ENCODE measurements at places on chromosomes 13 and 19. TPM values are rescaled to one million over a fixed set of nuclear protein-coding genes. Genes with fewer than 3 reads are reported as not detected.

- DNase-seq, result no peak
- H3K4me3 ChIP-seq, result no peak overlapping the region
- no peak overlapping the region for H3K27ac ChIP-seq
Measured at GRCh38 chr13:76383676-76384461, 502.3 kb downstream of the KCTD12 start.

DNA sequence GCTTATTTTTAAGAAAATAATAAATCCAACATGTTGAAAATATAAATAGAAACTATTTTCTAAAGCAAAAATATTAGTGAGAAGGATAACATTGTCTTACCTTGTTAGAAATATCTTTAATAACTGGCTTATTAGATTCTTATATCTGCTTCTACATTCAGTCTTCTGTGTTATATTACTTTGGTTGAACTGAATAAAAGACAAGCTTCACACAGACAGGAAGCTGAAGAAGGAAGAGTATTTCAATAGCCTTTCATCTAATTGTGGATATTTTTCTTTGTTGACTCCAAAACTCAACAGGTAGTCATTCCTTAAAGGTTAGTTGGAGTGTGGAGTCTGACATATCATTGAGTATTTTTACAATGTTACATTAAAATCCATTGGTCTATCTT is 10.9 kb downstream of the SETDB2 start:
- no peak for DNase-seq
- H3K4me3 ChIP-seq, result no peak overlapping the region
- peak overlapping the region; percentile 41 for H3K27ac ChIP-seq

- DNase-seq, result no peak
- H3K36me3 ChIP-seq, result peaks cover 3% of the 10 kb centered on the region
- no peak overlapping the region for H3K4me3 ChIP-seq
- H3K4me1 ChIP-seq, result peaks cover 10% of the 10 kb centered on the region
Measured at GRCh38 chr19:33039108-33039599, 25.5 kb downstream of the RHPN2 start.

- peaks cover 10% of the 10 kb centered on the region for H3K27me3 ChIP-seq
- H3K4me3 ChIP-seq, result no peak overlapping the region
- DNase-seq, result no peak
- no peaks in the 10 kb centered on the region for H3K36me3 ChIP-seq
Measured at GRCh38 chr13:39596685-39597084, 6.3 kb downstream of the LHFPL6 start.

GRCh38 chr19:48991873-48992580 is 1.1 kb downstream of the GYS1 start:
- no peaks in the 10 kb centered on the region for H3K27me3 ChIP-seq
- peak overlapping the region; percentile 97 for H3K4me3 ChIP-seq
- no peak for DNase-seq
- peaks cover 26% of the 10 kb centered on the region for H3K36me3 ChIP-seq
- peaks cover 37% of the 10 kb centered on the region for H3K4me1 ChIP-seq

The CDC42EP5 gene
- not detected for total RNA-seq
